Fibroblast of skin of left biceps (primary cell): ENCODE measurements at places on chromosomes 1 and 21.

DNA sequence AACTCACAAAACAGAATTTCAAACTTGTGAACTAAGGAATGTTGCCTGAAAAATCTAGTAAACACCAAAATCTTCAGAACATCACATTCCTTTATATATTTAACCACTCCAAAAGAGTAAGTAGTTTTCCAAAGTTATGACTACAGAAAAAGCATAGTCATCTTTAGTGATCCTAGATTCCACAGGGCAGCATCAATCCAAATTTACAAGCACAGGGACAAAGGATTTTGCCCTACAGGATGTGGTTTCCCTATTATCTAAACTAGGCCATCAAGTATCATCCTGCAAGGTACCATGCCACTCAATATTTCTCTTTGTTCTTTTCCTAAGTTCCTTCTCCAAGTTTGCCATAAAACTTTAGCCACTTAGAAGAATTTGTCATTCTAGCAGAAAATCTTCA, 33.0 kb downstream of the COP1 start:
- no peak for DNase-seq

DNA sequence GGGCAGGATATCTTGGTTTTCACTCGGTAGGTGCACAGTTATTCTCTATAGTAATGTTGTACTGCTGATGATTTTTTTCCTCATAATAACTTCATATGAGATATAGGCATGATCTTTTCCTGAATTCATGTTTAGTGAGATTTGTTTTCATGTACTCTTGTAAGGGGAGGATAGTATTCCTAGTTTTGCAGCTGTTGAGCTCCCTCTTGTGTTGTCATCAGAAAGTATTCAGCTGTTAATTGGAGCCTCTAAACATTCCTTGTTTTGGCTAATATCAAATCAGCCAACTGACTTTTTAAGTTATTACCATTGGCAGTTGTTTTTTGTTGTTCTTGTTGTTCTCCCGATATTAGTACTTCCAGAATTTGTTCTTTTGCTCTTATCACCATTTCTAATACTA, 24.4 kb downstream of the OR10R2 start:
- DNase-seq = no peak

DNA sequence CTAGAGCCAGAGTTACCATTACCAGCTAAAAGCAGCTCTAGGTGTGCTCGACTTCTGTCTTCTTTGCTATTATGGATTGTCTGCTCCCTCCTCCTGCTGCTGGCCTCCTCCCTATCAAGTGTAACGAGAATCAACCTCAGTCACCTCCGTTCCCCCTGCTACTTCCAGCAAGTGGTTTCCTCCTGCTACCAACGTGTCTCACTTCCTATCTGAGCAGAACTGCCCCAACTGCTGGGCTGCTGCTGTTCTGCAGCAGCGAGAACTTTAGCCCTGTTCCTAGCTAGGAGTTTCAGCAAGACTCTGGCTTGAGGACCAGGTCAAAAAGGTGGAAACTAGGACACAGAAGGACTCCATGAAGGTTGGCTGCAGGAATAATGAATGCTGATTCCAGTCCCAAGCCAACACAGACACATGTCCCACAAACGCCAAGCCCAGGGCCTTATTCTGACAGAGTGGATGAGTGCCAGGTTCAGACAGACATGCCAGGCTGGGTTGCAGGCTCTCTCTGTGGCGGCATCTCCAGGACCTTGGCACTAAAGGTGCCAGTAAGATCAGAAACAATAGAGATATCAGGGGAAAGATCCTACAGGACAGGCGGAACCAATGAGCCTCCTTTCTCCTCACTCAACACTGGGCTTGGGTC, 46.9 kb downstream of the CD34 start:
- no peak for DNase-seq

DNA sequence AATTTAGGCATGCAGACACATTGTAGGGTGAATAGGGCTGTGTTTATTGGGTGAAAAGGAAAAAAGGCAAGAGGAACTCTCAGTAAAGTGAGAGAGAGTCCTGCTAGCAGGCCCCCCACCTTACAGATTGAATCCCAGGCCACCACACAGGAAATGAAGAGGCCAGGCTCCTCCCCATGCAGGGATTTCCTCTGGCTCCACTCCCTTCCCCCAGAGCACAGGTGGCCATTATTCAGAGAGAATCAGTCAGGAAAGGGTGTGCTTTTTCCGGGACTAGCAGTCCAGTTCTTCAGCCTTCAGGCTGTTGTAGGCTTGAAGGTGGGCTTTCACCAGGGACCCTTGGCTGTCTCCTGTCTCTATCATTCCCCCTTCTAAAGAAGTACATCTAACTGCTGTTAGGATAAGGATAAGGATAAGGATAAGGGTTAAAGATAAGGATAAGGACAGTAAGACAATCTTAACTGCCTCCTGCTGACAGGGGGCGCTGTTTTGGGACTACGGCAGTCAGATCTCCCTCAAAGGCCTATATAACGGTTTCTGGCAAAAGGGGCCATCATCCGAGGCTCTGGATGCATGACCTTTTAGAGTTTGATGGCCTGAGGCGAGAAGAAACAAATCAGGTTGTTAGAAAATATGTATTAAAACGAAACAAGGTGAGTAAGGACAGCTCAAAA, 26.3 kb downstream of the ZNF648 start:
- DNase-seq = no peak

GRCh38 chr1:86101616-86102015, 55.0 kb downstream of the COL24A1 start:
- DNase-seq = no peak

GRCh38 chr1:211378844-211379243, 52.2 kb downstream of the TRAF5 start:
- no peak for DNase-seq

- DNase-seq = peak; percentile 22
Observed at GRCh38 chr1:89203166-89203565, 4.4 kb upstream of the GBP4 start.

DNA sequence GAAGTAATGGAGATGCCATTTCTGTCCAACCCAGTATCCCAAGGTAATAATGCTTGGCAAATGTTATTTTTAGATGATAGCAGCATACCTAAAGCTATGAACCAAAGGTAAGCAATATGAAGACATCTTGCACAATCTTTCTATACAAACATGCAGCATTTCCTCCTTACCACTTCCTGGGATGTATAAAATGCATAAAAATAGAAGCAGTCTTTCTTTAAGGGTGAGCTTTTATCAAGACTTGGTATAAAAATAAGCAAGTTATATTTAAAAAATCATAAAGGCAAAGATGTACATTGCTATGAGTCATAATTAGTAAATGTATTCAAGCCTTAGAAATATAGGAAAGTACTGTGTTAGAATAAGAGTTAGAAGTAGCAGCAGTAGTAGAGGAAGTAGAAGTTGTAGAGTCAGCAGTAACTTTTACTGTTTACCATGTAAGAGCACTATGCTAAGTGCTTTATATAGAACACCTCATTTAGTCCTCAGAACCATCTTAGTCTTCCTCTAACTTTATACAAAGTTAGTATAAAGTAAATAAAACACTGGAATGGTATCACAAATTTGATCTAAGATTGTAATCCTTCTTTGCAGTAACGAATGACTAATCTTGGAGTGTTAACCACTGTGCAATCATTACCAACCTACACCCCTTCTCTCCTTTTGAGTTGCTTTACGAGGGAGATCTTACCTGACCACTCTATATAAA, 371.3 kb downstream of the VAV3 start:
- DNase-seq = no peak

DNA sequence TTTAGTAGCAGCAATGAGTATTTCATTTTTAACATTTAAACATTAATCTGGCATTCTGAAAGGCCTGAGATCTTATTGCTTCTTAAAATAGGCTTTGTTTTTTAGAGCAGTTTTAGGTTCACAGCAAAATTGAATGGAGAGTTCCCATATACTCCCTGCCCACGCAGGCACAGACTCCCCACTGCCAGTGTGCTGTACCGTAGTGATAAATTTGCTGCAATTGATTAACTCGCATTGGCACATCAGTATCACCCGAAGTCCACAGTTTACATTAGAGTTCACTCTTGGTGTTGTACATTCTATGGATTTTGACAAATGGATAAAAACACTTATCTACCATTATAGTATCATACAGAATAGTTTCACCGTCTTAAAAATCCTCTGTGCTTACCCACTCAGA, 71.8 kb upstream of the ERRFI1 start:
- no peak for DNase-seq

GRCh38 chr1:87246436-87246835, 82.2 kb upstream of the LMO4 start:
- no peak for DNase-seq

DNA sequence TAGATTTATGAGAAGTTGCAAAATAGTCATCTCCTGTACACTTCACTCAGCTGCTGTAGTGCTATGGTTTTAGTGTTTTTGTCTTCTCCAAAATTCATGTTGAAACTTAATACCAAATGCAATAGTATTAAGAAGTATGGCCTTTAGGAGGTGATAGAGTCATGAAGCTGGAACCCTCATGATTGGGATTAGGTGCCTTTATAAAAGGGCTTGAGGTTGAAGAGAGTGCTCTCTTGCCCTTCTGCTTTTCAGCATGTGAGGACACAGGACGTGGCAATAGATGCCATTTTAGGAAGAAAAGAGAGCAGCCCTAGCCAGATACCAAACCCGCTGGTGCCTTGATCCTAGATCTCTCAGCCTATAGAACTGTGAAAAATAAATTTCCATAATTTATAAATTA, 87.6 kb downstream of the CTH start:
- DNase-seq = no peak

- DNase-seq = no peak
Observed at GRCh38 chr1:119797162-119797561, 14.1 kb downstream of the REG4 start.

DNA sequence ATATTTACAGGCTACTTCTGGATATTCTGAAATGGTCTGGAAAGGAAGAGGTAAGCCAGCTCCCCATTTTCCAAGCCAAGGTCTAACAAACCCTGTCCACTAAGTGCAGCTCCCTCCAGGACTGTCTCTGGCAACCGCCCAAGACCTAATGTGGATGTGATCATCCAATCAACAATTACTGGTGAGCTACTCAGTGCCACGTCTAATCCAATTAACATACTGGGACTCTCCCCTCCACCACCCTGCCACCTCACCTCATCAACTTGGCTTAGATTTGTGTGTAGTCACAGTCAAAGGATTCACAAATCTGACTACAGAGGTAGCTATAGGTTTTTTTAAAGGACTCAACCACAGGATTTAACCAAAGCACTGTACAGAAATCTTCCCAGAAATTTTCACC, 25.4 kb upstream of the S100A7 start:
- no peak for DNase-seq

GRCh38 chr1:233356705-233356987, 29.1 kb downstream of the MAP3K21 start:
- no peak for DNase-seq

GRCh38 chr1:25256578-25256965, 9.3 kb upstream of the RSRP1 start:
- no peak for DNase-seq

DNA sequence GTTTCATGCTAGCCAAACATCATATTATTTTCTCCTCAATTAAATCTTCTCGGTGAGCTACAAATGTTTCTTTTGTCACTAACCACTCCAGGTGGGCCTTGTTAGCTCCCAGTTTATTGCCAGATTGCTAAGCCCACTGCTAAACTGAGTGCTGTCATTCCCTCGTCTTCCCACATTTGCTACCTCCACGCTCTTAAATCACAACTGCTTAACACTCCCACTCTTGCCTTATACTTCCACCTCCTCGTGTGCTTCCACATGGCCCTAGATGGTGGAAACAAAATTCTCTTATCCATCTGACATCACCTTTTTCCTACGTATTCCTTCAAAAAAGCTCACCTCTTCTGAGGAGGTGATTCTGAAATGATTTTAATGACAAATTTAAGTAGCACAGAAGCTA, 34.6 kb upstream of the AKT3 start:
- no peak for DNase-seq

DNA sequence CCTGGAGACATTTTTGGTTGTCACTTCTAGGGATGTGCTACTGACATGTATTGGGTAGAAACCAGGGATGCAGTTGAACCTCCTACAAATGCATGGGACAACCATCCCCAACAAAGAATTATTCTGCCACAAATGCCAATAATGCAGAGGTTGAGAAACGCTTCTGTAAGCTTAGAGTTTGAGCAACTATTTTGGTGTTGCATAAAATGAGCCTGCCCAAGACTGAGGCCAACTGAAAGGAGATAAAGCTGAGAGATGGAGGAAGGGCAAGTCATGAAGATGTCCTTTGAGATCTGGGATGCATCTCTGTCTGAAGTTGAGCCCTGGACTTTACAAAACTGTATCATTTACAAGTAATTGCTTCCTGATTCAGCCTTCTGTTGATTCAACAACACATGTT, 106.9 kb downstream of the KCNJ15 start:
- no peak for DNase-seq

- no peak for DNase-seq
Observed at GRCh38 chr1:43308635-43309404, 8.0 kb downstream of the TIE1 start.

DNA sequence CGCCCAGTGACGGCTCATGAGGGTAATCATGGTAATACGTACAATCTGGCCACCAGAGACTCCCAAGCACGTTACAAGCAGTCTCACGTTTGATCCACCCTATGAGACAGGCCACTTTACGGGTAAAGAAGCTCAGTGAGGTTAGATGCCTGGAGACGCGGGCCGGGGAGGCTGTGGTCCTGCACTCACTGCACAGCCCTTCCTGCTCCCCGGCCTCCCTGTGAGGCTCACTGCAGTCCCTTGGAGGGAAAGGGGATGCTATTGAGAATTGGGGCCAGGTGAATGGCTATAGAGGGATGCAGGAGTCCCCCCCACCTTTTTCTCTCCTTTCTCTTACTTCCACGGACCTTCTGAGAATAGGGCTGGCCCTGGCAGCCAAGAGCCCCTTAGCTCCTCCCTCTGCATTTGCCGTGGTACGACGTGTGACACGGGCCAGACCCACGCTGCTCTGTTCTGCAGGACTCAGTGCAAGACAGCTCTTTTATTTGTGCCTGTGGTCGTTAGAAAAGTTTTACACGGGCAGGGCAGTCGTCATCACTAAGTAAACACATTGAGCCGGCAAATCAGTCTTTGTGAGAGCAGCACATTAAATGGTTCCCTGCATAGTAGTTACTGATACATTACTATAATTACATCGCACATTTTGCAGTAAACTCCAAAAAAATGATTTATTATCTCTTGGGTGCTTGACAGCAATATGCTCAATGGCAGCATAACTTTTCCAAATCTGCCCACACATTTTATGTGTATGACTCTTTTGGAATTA, 18.8 kb downstream of the KIF26B start:
- no peak for DNase-seq

DNA sequence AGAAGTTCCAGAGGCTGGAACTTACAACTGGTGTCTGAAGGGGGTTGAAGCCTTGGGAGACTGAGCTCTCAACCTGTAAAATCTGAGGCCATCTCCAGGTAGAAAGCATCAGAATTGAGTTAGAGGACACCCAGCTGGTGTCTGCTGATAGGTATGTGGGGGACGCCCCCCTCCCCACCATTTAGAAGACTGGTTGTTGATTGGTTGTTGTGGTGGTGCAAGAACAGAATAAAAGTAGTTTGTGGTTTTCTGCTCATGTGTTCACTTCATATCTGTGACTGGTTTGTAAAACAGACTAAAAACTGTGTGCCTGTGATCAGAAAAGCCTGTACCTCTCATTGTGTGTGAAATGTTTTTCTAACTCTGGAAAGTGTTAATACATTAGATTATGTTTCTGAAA, 33.2 kb upstream of the PDE4B start:
- DNase-seq = no peak
